ENCODE measurements at places on chromosomes 11 and 22. TPM values are rescaled to one million over a fixed set of nuclear protein-coding genes. Genes with fewer than 3 reads are reported as not detected.

DNA sequence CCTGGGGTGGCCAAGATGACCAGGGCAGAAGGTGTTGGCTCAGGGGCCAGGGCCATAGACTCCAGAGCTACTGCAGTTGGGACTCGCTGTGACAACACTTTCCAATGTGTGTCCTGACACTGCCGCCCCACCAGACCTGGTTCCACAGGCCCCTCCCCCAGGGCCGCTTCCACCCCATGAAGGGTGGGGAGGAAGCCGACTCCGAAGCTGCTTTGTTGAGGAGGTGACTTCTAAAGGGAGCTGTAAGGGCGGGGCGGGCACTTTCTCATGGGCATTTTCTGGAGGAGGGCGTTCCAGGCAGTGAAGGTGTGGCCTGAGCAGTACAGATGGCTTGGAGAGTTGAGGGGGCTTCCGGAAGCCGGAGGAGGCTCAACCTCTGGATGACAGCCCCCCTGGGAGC is 6.3 kb downstream of the FGF3 start:
- DNase-seq, result no peak

The TSGA10IP gene
- total RNA-seq, result not detected

DNA sequence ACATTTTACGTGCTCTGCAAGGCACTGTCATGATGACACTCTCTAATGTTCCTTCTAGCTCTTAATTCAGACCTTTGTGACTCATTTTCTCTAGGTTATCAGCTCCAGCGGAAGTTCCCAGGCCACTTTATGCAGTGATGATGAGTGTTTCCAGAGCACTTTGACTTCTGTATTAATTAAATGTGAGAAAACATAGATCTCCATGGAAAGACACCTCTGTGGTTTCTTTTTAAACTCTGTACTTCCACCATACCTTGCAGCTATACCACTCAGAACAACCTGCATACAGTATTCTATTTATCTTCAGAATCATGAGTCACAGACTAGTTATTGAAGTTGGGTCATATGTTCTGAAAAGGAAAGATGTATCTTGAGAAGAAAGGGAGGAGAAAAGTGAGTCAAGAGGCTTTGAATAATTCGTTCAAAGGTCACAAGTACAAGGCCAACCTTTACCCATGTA is 175.6 kb upstream of the TENM4 start:
- DNase-seq, result no peak

- DNase-seq, result no peak
These were observed 90.4 kb upstream of the PDGFD start for GRCh38 chr11:104254347-104254746.

GRCh38 chr22:31150615-31151014 is 9.4 kb upstream of the RNF185 start:
- DNase-seq, result no peak

GRCh38 chr11:870127-870413 is 27.4 kb downstream of the TSPAN4 start:
- no peak for DNase-seq

GRCh38 chr11:11848891-11849746 is 7.3 kb downstream of the USP47 start:
- DNase-seq, result no peak

DNA sequence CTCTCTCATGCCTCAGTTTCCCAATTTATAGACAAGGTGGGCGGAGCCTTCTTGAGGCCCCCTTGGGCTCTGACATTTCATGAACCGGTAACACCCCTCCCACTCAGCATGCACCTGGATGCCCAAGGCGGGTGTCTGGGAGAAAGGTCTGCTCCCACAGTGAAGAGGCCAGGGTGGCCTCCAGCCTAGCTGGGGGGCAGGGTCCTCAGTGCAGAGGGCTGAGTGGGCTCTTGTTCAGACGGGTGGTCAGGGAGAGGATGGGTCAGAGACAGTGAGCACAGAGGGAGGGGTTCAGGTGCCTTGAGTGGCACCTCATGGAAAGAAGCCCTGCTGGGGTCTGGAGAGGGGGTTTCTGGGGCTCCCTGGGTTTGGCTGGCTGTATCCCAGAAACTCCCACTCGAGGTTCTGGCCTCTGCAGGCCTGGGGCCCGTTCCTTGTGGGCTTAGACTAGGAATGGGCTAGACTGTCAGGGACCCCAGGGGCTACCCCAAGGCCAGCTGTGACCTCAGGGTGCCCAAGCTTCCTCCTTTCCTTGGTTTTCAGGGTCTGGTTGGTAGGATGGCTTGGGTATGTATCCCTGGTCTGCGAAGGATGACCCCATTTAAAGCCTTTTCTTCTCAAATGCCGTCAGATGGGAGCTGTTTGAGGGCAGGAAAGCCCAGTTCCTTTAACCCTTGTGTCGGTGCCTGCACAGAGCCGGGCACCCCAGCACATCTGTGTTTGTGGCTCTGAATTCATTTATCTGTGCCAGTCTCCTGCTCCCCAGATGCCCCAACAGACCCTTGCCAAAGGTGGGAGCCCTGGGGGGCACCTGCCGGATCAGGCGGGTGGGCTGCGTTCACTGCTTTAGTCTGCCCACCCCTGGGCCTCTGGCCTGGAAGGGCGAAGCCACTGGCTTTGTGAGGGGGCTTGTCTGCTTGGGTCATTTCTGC is 1.2 kb downstream of the SYNGR1 start:
- no peak for DNase-seq

DNA sequence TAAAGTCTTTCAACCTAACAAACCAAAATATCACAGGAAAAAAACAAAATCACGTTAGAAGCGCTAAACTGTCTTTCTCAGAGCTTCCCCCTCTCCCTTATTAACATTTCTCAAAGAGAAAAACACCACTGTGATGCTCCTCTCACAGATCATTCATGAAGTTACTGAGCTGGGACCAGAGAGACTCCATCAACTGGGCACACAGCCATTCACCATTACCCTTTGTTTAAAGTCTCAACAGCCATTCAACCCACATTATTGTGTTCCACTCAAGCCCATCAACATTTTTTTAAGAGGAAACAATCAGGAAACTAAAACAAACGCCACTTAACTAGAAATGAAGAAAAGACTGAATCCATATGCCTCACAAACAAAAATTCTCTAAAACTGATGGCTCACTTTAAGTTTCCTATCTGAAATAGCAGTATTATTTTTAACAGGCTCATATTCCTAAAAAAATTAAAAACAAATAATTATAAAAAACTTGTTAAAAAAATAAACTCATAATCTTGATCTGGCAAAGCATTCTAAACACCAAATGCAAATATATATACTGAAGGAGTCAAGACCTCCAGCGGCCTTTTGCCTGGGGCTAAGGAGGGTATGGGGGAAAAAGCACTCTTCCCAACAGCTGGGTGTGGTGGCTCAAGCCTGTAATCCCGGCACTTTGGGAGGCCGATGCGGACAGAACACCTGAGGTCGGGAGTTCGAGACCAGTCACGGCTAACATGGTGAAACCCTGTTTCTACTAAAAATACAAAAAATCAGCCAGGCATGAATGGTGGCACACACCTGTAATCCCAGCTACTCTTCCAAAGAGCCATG is 14.0 kb downstream of the CELF1 start:
- no peak for DNase-seq

The FAM83F gene
- total RNA-seq, result 0.15 TPM

DNA sequence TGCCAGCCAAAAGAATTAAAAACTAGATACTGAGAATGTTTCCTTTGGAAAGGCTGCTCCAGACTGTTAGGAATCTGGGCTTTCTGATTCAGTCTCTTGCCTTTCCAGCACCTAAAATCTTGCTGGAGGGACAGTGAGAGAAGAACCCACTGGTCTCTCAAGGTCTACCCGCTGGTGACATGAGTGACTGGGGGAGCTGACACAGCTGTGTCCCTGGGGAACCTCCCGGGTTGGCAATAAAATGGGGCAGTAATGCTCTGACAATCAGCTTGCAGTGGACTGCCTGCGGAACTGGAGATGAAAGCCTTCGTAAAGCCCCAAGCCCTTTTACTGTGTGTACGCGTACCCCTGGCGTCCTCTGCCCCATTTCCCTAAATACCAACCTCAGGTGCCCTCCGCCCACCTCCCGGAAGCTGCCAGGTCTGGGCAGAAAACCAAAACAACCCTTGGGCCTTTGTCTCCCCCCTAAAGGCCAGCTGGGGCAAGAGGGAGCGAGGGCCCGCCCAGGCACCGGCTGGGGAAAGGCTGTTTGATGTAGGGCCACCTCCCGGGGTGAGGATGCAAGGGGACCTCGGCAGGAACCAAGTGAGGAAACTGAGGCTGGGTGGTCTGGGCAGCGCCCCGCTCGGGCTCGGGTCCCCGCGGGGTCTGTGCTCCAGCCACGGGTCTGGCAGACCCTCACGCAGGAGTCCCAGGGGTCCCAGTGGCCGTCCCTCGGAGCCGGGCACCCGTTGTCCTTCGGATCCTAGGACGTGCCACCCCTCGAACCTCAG is 741 bp downstream of the CARS1 start:
- DNase-seq, result no peak

All from aorta (tissue), 5 donors.